Left lung (tissue), 14 donors: ENCODE measurements at places on chromosomes 5 and 9. TPM values are rescaled to one million over a fixed set of nuclear protein-coding genes. Genes with fewer than 3 reads are reported as not detected.

Gene HMGCR
- total RNA-seq, result 166 TPM

Gene ADGRD2
- total RNA-seq, result not detected

Gene SMIM33
- not detected for total RNA-seq

Gene ZNF883
- 1.0 TPM for total RNA-seq
